Pulmonary artery endothelial cell (primary cell): ENCODE measurements at places on chromosomes 2 and 18. TPM values are rescaled to one million over a fixed set of nuclear protein-coding genes. Genes with fewer than 3 reads are reported as not detected.

Gene IL18R1
- total RNA-seq: 3.7 and 8.3 TPM in 2 replicates

Gene RNF152
- 46.2 and 76.5 TPM in 2 replicates for total RNA-seq

Gene PAIP2B
- 0.40 and 1.2 TPM in 2 replicates for total RNA-seq

Gene BOLL
- not detected in 2 replicates for total RNA-seq

Gene GAL3ST2
- not detected in 2 replicates for total RNA-seq

Gene LRRTM4
- not detected in 2 replicates for total RNA-seq
